Stomach (tissue), 19 donors: ENCODE measurements at places on chromosomes 16 and 17. TPM values are rescaled to one million over a fixed set of nuclear protein-coding genes. Genes with fewer than 3 reads are reported as not detected.

The GALR2 gene
- not detected for total RNA-seq

DNA sequence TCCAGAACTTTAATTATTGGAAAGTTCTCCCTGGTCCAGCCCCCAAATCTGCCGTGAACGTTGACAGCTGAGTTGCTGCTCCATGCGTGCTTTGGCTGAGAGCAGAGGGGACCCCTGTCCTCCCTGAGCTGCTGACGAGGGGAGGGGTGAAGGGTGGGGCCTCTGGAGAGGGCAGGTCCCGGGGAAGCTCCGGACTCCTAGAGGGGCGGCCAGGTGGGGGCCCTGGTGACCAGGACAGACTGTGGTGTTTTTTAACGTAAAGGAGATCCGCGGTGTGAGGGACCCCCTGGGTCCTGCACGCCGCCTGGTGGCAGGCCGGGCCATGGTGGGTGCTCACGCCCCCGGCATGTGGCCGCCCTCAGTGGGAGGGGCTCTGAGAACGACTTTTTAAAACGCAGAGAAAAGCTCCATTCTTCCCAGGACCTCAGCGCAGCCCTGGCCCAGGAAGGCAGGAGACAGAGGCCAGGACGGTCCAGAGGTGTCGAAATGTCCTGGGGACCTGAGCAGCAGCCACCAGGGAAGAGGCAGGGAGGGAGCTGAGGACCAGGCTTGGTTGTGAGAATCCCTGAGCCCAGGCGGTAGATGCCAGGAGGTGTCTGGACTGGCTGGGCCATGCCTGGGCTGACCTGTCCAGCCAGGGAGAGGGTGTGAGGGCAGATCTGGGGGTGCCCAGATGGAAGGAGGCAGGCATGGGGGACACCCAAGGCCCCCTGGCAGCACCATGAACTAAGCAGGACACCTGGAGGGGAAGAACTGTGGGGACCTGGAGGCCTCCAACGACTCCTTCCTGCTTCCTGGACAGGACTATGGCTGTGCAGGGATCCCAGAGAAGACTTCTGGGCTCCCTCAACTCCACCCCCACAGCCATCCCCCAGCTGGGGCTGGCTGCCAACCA is at the start of gene MC1R:
MC1R (plus strand) TSS at position 410 of the 895 bp plus-strand sequence; CDS start at position 807, 397 bp downstream.
- no peak for DNase-seq

- peak; percentile 76 for DNase-seq
Observed at GRCh38 chr17:752620-753219, 656 bp upstream of the GEMIN4 start.

DNA sequence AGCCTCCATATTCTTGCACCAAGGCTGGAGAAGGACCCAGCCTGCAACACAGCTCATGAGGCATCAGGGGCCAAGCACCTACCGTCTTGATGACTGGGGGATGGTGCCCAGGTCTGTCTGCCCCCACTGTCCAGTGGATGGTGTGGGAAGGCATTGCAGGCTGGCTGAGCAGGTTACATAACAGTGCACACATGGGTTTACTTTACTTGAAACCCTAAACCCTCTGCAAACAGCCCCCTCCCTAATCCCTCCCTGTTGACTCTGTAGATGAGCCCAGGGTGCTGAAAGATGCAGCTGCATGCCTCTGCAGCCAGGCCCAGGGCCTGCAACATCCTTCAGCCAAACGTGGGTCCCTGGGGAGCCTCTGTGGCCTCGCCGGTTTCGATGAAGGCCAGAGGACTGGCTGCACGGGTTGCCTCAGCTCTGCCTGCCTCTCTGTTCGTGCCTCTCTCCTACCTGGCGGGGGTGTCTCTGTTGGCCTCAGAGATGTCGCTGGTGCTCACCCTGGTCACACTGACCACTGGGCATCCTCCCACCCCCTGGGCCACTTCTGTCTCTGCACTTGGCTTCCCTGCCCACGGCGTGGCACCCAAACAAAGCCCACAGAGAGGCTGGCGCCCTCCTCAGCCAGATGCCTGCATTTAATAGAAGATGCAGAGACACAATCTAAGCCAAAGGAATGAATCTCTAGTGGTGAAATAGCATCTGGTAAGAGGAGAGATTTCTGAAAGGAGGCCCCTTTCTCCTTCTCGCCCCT is 95.1 kb downstream of the METRNL start:
- peak; percentile 51 for DNase-seq

- no peak for DNase-seq
Observed at GRCh38 chr16:61890386-61890785, 145.9 kb downstream of the CDH8 start.

- DNase-seq = no peak
Observed at GRCh38 chr17:17377071-17377967, 74.1 kb downstream of the NT5M start.

GRCh38 chr17:47304186-47304585 is 19.6 kb upstream of the EFCAB13 start:
- DNase-seq = no peak

DNA sequence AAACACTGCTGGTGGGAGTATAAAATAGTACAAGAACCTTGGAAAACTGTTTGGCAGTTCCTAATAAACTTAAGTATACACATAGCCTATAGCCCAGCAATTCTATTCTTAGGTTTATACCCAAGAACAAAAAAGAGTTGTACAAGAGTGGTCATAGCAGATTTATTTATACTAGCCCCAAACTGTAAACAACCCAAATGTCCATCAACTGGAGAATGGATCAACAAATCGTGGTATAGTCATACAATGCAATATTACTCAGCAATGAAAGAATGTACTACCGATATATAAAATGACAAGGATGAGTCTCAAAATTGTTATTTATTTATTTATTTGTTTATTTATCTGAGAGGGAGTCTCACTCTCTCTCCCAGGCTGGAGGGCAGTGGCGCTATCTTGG is 23.1 kb downstream of the GNGT2 start:
- no peak for DNase-seq
